ENCODE measurements at places on chromosomes 12 and 14.

GRCh38 chr12:131372706-131373195 is 338.1 kb upstream of the SFSWAP start:
- DNase-seq = no peak

GRCh38 chr12:101792046-101792931 is 38.5 kb downstream of the GNPTAB start:
- DNase-seq = no peak

GRCh38 chr14:89298056-89298834 is 118.8 kb downstream of the FOXN3 start:
- no peak for DNase-seq

DNA sequence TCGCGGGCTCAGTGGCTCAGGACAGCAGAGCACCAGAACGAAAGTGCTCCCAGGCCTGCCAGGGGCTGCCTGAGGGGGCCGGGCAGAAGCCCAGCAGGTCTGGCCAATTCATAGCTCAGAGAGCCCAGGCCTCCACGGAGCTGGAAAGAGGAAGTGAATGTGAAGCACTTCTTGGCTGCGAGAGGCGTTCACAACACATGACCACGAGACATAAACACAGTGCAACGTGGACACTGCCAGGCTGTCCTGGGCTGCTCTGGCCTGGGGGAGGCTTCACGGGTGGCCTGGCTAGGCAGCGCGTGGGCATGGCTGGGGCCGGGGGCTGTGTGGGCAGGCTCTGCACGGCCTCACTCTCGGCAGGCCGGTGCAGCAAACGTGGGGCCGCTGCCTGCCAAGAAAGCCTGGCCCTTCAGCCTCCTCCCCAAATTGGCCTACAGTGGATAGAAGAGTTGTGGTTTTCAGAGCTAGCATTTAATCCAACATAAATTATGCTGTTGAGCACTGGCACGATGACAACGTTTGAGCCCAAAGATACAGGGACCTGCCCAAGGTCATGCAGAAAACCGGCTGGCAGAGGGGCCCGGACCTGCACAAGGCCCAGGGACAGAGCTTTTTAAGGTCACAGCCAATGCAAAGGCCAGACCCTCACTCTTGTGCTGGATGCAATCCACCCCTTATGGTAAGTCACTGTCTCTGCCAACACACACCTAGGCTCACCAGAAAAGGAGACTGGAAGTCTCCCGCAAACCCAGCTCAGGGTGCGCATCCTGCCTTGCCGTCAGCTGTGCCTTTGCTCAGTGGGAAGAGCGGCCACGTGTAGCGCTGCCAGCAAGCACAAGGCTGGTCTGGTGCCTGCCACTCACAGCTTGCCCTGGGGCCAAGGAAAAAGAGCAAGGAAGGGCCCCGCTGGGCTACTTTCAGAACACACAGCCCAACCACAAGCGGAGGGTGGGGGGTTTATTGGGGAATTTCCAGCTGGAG is 8.6 kb downstream of the SLC25A29 start:
- no peak for DNase-seq

DNA sequence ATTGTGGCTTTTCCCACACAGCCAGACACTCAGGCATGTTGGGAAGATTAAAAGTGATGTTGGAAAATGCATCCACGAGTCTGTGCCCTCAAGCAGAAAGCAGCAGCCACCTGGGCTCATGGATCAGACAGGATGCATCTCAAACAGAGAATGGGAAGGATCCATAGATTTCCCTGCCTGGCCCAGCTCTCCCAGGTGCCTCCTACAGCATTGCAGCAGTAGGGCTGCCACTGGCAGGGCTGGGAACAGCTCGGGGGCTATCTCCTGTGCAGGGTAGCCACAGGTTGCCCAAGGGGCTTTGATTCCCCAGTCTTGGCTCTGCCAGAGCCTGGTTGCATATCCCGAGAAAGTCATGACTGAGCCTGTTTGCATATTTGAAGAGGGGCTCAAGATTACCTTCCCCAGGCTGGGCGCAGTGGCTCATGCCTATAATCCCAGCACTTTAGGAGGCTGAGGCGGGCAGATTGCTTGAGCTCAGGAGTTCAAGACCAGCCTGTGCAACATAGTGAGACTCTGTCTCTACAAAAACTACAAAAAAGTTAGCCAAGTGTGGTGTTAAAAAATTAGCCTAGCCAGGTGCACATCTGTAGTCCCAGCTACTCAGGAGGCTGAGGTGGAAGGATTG is 19.5 kb downstream of the C14orf132 start:
- no peak for DNase-seq

GRCh38 chr12:5872745-5873144 is 72.3 kb downstream of the ANO2 start:
- DNase-seq = no peak

DNA sequence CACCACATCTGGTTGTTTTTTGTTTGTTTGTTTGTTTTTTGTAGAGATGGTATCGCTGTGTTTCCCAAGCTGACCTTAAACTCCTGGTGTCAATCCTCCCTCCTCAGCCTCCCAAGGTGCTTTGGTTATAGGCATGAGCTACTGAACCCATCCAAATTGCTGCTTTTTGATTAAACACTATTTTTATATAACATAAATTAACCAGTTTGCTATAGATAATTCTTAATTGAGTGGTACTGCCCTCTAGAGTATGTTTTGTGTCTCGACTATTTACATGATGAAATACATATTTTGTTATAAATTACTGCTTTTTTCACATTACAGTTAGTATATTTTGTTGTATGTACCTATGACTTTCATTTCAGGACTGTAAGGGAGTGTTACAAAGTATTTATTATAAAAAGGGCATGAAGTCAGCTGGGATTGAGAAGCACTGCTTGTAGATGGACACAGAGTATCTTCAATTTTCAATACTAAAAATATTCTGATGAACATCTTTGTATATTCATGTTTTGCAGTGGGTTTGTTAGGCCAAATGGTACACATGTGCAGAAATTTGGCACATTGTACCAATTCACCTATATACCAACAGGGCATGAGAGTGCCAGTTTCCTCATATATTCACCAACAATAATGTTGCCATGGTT is 14.9 kb upstream of the SCAF11 start:
- no peak for DNase-seq

DNA sequence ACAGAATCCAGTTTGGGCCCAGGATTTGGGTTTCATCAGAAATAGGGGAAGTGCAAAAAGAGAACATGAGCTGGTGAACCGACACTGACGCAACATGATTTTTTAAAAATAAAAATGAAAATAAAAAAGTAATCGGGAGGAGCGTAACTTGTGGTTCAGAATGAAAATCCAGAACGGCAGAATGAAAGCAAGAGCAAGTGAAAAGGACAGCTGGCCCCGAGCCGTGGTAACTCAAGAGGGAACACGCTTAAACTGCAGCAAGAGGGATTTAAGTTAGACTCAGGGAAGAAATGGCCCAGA is 1.6 kb downstream of the SLC6A12 start:
- DNase-seq = no peak

GRCh38 chr14:50003213-50004021 is 110.5 kb downstream of the ARF6 start:
- no peak for DNase-seq

DNA sequence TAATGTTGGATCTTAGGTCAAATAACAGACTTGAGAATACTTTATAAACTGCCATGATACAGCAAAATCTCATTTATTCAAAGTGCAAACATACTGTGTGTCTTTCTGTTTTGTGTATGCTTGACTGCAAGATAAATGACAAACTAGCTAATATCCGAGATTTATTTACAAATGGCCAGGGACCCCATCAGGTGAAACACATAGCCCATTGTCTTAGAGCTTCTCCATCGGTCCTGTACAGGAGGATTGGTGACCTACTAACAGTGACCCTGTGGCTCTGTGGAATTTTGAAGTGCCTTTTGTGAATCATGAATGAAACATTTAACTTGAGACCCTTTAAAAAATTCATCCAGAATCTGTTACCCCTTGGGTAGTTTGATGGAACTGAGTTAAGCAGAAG is 27.1 kb downstream of the SLC25A29 start:
- no peak for DNase-seq

DNA sequence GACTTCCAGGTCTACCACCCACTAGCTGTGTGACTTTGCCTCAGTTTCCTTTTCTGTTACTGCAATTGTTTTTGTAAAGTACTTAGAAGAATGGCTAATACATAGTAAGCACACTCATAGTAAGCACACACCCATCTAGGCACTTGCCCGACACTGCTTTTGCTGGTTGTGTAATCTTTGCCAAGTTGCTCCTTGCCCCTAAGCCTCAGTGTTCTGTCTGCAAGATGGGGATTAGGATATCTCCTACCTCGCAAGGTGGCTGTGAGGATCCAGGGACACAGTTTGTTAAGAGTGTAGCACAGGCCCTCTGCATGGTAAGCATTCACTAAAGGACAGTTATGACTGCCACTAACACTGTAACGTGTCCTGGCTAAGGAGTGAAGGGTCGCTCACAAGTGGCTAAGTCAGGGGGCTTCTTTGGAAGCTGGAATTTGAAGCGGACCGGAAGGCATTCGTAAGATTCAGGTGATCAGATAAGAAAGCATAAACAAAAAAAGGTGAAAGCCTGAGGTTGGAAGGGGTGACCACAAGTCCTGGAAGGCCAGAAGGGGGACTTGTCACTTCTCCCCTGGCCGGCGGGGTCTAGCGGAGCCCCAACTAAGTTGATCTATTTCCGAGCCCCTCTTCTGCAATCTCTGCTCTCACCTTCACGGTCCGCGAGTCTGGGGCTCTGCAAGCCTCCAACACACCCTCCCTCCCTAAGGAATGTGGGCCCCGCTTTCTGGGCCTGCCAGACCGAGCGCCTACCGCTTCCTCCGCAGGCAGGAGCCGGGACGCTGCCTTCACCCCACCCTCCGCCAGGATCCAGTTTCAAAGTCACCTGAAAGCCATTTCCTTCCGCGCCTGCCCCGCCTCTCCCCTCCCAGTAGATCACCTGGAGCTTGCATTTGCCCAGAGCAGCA is 1.5 kb upstream of the PLEKHG3 start:
- no peak for DNase-seq

DNA sequence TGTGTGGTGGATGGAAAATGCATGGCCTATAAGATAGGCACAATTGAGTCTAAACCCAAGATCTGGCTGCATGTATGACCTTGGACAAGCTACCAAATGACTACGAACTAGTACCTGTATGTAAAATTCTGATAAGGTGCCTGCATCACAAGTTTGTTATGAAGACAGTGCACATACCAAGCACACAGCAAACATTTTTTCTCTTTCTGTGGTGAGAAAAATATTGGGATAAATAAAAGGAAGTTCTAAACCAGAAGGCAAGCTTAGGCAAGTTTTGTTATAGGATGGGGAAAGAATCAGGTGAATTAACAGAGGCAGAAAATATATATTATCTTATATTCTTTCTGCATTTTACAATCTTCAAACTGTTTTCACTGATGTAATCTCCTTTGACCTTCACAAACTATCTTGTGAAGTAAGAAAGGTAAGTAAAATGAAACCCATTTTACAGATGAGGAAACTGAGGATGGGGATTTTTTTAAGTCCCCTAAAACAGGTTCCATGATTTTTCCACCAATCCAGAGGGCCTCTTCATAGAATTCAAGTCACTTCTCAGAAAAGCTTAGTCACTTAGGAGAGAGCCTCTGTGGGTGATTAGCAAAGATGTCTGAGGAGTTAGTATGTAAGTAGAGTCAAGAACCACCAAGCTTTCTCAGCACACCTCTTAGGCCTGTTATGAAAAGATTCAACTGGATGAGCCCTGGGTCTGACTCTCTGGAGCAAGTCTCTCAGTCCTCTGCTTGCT is 132.0 kb upstream of the RAP1B start:
- DNase-seq = no peak

- peak; percentile 28 for DNase-seq
Measured at GRCh38 chr12:71045781-71046180, 112.0 kb downstream of the TSPAN8 start.

DNA sequence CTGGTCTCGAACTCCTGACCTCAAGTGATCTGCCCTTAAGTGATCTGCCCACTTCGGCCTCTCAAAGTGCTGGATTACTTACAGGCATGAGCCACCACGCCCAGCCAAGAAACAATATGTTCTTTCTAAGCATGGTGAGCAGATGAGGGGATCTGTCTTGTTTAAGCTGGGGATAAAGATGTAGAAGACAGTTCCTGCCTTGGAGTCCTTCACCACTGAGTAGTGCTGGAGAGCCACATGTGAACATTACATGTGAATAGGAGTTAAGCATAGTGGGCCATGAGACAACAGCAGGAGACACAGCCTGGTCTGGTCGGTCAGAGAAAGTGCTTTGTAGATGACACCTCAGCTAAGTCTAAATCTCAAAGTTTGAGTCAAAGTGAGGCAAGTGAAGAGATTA is 26.0 kb downstream of the TMBIM6 start:
- DNase-seq = no peak

Data from smooth muscle cell of the brain vasculature (primary cell).